GM23338 (cell line): ENCODE measurements at places on chromosomes 7 and 10. TPM values are rescaled to one million over a fixed set of nuclear protein-coding genes. Genes with fewer than 3 reads are reported as not detected.

DNA sequence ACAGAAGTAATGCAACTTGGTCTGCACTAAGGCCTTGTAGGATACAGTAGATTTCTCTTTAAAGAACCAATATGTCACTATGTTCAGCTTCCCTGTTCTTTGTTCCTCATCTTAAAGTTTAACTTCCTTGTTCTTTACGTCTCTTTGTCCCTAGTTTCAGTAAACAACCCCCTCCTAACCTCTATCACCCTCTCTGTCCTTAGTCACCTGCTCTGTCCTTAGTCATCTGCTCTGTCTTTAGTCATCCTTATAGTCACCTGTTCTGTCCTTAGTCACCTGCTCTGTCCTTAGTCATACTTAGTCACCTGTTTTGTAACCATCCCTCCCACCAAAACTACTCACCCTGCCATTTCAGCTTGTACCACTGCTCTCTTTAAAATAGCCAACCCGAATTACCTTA, 144.6 kb upstream of the TMEM106B start:
- H3K36me3 ChIP-seq: no peaks in the 10 kb centered on the region
- H3K27ac ChIP-seq: no peak overlapping the region
- peaks cover 4% of the 10 kb centered on the region; the same call in 1 of the 2 replicates for H3K4me1 ChIP-seq
- no peak overlapping the region for H3K4me3 ChIP-seq

DNA sequence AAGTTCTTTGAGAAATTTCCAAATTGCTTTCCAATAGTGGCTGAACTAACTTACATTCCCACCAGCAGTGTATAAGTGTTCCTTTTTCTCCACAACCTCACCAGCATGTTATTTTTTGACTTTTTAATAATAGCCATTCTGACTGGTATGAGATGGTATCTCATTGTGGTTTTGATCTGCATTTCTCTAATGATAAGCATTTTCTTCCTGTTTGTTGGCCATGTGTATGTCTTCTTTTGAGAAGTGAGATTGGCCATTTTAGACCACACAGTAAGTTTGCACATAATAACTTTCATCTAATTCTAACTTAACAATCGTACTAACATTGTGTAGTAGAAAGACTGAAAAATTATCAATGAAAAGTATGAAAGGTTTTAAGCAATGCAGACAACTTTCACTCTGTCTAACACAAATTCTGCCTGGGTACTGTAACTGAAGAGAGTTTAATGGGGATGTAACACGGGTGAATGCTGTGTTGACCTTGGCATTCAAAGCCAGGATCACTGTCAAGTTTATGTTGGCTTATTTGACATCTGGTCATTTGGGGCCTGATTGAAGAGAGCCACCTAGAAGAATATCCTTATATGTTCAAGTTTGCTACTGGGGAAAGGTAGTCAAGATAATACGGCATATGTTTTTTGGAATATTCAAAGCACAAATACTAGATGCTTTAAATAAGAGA, 50.4 kb downstream of the FAM171A1 start:
- no peak for DNase-seq
- H3K4me3 ChIP-seq: no peak overlapping the region
- no peaks in the 10 kb centered on the region for H3K27me3 ChIP-seq
- peaks cover 13% of the 10 kb centered on the region for H3K4me1 ChIP-seq
- no peaks in the 10 kb centered on the region for H3K36me3 ChIP-seq
- no peak overlapping the region for H3K27ac ChIP-seq

- H3K27ac ChIP-seq: no peak overlapping the region
- H3K27me3 ChIP-seq: no peaks in the 10 kb centered on the region
- DNase-seq: no peak
- H3K36me3 ChIP-seq: no peaks in the 10 kb centered on the region
These were observed 153.0 kb upstream of the PRPS1L1 start for GRCh38 chr7:18180685-18181084.

DNA sequence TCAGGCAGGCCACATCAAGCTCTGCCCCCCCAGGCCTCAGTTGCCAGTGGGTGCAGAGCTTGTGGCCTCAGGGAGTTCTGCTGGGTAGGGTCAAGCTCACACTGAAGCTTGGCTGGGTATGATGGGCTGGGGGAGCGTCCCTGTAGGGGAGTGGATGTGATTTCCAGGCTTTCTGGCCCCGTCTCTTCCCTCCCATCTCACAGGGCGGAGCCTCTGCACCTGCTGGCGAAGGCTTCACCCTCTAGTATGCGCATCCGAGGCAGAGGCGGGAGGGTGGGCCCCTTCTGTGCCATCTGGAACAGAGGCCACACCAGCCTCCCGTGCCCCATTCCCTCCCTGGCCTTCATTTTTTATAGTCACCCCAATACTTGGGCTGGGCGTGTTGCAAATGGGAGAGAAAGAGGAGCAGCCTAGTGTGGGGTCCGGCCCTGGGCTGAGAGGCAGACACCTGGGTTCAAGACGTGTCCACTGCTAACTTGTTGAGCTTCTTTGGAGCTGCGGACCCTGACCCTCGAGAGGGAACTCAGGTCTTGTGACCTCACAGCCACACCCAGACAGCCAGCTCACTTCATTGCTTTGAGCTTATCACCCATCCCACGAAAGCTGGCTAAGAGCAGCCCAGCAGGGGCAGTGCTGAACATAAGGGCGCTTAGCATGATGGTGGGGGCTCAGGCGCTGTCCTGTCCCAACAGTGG, 2.3 kb downstream of the AQP1 start:
- no peaks in the 10 kb centered on the region for H3K4me1 ChIP-seq
- H3K27ac ChIP-seq: no peak overlapping the region
- no peaks in the 10 kb centered on the region for H3K27me3 ChIP-seq
- no peak for DNase-seq
- H3K36me3 ChIP-seq: no peaks in the 10 kb centered on the region

The HTR5A gene
- not detected in 2 replicates for total RNA-seq
